ENCODE measurements at places on chromosomes 16 and 17. TPM values are rescaled to one million over a fixed set of nuclear protein-coding genes. Genes with fewer than 3 reads are reported as not detected.

CARD14 gene
- 54.3 TPM for total RNA-seq

DNA sequence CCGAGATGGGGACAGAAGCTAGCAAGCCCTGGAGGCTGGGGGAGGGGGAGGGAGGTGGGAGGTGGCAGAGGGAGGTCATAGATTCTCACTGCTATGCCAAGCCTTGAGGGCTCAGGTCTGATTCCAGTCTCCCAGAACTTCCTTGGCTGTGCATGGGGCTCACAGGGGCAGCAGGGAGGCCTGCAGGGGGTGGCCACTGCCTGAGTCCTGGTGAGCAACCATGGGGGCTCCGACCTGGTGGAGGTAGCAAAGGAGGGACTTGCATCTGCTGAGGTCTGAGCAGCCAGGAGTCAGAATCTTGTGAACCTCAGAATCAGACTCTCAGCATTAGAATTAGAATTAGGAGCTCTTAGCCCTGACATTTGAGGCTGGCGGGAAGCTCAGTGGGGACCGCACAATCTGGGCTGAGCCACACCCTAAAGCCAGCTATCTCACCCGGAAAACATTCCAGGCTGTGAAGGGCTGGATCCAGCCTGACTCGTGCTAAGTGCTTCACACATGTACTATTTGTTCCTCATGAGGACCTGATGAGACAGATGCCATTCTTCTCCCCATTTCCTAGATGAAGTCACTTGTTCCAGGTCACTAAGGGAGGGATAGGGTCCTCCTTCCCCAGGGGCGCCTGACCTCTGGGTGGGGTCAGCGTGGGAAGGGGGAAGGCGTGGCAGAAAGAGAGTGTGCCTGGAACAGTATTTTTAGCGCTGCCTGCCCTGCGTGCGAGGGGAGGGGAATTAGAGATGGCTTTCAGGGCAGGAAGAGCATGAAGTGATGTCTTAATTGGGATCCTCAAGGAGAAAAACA is 17.3 kb upstream of the KCNJ12 start:
- DNase-seq = no peak

DNA sequence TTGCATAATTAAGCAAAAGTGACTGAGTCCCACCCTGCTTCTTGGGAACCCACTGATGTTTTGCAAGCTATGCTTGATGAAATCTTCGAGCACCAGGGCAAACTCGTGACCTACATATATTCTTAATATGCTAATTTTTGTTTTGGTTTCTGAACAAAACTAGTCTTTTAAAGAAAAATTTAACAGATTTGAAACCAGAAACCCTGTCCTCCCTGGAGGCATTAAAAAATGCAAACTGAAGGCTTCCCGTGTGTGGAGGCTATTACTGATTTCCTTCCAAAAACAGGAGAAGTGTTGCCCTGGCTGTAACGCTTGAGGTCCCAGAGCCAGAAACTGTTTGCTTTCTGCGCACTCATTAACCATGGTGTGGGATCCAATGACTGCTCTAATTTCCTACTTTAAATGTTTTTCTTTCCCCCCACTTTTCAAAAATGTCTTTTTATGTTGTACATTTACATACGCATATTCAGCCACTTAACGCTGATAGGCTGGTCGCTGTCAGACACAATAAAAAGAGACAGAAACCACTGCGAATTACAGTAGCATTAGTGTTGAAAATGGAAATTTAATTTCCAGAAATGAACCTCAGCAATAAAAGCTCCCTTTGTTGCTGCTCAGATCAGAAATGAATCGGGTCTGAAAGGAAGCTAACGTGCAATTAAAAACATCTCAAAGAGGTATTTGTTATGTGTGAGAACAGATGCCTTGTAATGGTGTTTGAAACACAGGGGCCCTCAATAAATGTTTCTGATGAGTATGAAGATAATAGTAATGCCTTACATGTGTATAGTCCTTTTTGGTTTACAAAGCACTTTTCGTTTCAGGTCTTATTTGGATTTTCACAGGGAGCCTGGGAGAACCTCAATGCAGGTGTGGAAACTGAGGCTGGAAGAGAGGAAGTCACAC is 39.9 kb upstream of the IRX6 start:
- DNase-seq = no peak

DNA sequence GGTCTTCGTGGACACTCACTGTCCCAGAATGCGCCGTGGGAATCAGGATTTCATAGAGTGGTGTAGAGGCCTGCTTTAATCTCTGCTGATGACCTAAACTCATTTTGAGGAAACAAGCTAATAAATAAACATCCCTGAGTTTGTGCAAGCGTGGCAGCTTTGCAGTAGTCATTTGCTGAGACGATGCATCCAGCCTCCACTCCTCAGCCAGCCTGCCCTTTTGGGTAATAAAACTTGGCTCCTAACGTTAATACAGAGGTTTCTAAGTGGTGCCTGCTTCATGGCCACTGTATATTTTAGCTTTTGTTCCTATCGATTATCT is 1.3 kb downstream of the DGKE start:
- no peak for DNase-seq

DNA sequence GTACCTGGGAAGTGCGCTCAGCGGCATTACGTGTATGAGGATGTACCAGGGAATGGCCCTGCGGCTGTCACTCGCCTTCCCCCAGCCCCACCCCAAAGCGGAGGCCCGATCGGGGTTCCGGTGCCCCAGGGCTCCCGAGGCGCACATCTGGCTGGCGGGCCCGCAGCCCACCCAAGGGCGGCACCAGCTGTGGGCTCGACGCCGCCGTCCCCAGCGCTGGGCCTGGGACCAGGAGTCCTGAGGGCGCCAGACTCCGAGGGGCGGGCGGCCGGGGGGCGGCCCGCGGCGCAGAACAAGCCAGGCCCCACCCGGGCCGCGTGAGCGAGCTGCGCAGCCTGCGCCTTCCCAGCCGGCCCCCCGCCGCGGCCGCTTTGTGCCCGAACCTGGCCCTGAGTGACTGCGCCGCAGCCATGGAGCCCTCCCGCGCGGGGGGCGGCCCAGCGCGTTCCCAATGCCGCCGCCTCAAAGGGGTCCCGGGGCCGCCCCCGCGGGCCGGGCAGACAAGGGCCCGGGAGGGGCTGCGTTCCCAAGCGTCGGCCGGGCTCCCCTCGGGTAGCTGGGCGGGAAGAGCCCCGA is 17.4 kb downstream of the ZNF423 start:
- no peak for DNase-seq

INPP5K gene
- 36.5 TPM for total RNA-seq

- no peak for DNase-seq
These were observed 235.1 kb downstream of the ABCC12 start for GRCh38 chr16:47920709-47921108.

HSDL1 gene
- 5.0 TPM for total RNA-seq

GRCh38 chr17:75109046-75109406 is 743 bp upstream of the ARMC7 start:
- DNase-seq = no peak

GRCh38 chr17:2064520-2064971 is 9.6 kb downstream of the HIC1 start:
- no peak for DNase-seq

- DNase-seq = no peak
These were observed 121.5 kb downstream of the PCTP start for GRCh38 chr17:55872374-55872773.

DNA sequence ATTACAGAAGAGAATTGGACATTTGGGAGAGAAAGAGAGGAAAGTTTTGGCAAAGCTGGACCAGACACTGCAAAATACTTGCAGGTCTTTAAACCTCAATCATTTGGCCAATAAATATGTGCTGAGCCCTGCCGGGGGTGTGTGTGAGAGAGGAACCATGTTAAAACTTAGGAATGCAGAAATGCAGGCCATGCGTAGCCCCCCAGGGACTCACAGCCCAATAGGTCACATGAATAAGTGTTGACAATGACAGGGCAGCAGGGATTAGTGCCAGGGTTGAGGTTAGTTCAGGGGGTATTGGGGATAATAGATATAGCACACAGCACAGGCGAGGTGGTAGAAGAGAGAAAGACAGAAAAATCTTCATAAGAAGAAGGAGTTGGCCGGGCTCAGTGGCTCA is 113.3 kb upstream of the ADAMTS18 start:
- no peak for DNase-seq

MRM1 gene
- total RNA-seq = 5.9 TPM

DNA sequence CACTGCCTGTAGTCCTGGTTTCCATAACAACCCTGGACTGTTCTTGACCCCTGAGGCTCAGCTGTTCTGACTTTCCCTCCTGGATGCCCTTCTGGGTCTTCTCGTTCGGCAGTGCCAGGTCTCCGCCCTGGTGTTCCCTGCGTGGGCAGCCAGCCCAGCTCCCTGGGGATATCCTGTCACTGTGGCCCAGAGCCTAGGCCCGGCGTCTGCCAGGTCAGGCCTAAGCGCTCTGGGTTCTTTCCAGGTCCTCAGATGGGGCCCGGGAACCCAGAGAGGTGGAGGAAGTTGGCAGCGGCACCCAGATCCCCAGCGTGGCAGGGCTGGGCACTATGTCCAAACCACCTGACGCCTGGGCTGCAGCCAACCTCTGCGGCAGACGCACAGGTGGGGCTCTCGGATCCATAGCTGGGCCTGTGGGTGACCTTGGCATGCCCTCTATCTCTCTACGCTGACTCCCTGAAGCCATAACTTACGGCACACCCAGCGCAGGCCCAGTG is 12.5 kb upstream of the ATP2A3 start:
- DNase-seq = no peak

SPHK1 gene
- 17.0 TPM for total RNA-seq

- no peak for DNase-seq
These were observed 9.0 kb upstream of the MILR1 start for GRCh38 chr17:64439956-64440355.

- no peak for DNase-seq
These were observed at the start of gene GNAO1 for GRCh38 chr16:56191156-56191815. TSS of gene GNAO1 (plus strand) at chr16:56191489. CDS start at chr16:56192236, 747 bp downstream.

DNA sequence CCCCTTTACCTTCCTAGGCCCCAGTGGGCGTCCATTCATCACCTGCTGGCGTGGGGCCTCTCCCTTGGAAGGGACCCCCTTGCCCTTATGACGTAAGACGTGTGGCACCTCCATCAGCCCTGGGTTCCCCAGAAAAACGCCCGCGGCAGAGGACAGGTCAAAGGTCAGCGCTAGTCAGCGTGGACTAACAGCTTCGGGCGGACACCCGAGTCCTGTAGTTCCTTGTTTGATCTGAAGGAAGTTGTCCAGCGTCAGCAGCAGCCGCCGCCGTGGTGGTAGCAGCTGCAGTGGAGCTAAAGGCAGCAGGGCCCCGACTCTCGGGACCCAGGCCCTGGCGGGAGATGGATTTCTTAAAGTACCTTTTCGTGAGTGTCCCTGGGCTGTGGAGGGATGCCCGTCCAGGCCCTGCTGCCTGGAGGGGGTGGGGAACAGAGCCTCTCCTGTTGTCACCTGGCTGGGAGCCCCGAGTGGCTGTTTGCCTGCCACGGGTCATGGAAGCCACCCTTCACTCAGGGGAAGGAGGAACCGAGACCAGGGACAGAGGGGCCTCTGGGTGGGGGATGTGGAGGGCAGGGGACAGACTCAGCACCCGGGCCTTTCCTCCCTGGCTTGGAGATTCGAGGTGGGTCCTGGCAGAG is 123.6 kb downstream of the OR1D5 start:
- DNase-seq = no peak

FN3K gene
- total RNA-seq = 10.2 TPM

SRL gene
- total RNA-seq = not detected

DNA sequence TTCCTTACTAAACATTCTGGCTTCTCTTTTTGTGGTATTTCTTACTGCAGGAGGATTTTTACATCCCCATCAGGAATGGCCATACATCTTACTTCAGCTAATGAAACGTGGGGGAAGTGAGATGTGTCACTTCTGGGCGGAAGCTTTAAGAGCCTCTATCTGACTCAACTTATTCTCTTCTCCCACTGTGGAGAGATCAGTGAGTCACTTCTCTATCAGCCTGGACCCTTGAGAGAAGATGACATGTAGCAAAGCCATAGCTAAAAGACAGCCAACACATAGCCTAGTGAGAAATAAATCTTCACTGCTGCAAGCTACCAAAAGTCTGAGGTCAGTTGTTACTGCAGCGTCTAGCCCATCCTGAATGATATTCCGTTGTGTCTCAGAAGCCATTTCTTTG is 1066.7 kb upstream of the RBFOX1 start:
- DNase-seq = no peak

GRCh38 chr17:77744066-77744988 is 214.2 kb upstream of the TNRC6C start:
- DNase-seq = no peak

SLC9A5 gene
- not detected for total RNA-seq

DNA sequence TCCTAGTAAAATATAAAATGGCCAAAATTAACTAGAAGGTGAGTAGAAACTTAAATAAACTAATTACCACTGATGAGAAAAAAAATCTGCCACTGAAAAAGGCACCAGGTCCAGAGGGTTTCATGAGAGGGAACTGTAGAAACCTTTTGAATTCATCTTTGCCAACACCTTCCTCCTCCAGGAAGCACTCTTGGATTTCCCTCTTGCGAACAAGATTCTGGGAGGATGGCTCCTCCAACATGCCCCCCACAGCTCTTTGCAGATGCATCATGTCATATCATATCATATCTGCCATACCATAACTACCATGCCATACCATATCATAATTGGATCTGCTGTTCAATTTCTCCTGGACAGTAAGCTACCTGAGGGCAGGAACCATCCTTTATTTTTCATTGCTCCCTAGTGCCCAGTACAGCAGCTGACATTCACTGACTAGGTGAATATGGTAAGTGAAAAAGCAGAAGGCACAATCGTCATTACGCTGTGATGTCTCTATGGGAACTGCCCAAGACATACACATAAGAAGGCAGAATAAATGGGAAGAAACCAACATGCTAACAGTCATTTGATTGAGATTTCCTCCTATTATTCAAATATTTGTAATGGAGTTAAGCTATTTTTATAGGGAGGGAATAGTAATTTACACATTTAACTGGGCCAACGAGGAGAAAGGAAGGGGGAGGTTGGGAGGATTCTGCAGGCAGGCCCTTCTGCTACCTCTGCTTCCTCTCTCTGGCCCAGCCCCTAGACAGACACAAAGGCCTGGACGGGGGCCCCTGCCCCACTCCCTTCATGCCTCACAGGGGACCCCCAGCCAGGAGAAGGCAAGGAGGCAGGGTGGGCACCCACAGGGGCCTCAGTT is 110.1 kb upstream of the SMURF2 start:
- no peak for DNase-seq

GRCh38 chr16:69114346-69114975 is 9.0 kb downstream of the HAS3 start:
- DNase-seq = no peak

DNA sequence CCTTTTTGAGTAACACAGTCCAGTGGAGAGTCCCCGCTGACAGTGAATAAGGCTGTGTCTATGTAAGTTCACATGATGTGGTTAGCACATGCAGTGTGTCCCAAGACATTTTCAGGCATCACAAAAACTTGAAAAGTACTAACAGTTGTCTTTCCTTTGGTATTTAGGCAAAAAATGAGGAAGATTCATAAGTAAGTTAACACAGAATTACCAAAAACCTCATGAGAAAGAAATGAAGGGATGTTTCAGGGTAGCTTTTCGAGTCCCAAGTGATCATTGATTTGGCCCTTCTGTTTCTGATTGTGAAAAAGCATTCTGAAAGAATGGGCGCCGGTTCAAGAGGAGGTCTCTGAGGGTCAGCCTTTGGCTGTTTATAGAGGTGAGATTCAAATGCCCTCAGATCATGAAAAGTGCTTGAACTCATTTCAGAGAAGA is 529 bp upstream of the ASPA start:
- DNase-seq = no peak

SERPINF2 gene
- 2.5 TPM for total RNA-seq

Measured in esophagus squamous epithelium (tissue), 5 donors.